ENCODE measurements at places on chromosomes 2 and 18. TPM values are rescaled to one million over a fixed set of nuclear protein-coding genes. Genes with fewer than 3 reads are reported as not detected.

GRCh38 chr2:190158798-190159434 is 96.4 kb upstream of the MSTN start:
- no peak for DNase-seq
- no peaks in the 10 kb centered on the region for H3K27me3 ChIP-seq
- H3K36me3 ChIP-seq: no peaks in the 10 kb centered on the region
- no peaks in the 10 kb centered on the region for H3K4me1 ChIP-seq
- H3K4me3 ChIP-seq: no peak overlapping the region
- H3K27ac ChIP-seq: no peak overlapping the region

- no peaks in the 10 kb centered on the region for H3K4me1 ChIP-seq
- no peak for DNase-seq
- no peak overlapping the region for H3K4me3 ChIP-seq
These were observed 341.3 kb downstream of the TSN start for GRCh38 chr2:122096761-122097160.

DNA sequence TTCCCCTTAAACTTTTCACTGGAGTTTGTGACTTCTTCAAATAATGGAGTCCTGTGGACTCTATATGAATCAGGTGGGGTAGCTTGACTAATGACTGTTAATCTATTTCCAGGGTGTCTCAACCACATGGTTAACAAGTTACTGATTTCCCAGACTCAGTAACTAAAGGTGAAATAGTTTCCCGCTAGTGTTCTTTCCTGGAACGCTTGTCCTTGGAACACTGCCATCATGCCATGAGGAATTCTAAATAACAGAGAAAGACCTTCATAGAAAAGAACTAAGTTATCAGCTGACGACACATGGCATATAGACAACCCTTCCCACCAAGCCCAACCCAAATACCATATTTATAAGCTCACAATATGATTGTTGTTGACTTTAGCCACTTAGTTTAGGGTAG is 1027.9 kb upstream of the FAM98A start:
- no peak overlapping the region for H3K4me3 ChIP-seq
- no peaks in the 10 kb centered on the region for H3K36me3 ChIP-seq
- no peak overlapping the region for H3K27ac ChIP-seq

DNA sequence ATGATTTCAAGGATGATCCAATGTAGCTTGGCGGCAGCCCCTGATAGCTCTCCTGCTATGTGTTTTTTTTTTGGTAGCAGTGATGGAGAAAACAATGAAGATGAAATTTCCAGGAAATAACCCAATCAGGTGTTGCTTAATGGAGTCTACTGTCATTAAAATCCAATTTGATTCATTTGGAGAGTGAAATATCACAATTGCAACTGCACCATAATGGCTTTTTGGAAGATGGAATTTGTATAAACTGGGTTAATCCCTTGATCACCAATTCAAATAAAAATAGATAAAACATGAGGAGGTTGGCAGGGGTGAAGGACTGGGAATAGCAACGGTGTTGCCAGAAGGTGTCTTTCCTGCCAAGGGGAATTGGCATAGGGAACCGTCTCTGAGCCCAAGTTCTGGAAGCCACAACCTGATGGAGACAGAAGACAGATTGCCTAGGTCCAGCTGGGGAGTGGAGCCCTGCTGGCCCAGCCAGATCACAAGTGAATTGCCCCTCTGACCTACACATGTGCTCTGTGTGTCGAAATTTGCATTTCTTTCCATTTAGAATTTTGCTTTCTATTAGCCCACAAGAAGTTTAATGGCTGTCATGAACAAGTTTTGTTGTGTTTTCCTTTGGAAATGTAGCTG is 170.3 kb upstream of the SPRED2 start:
- H3K4me3 ChIP-seq: no peak overlapping the region
- H3K4me1 ChIP-seq: no peaks in the 10 kb centered on the region
- no peak for DNase-seq
- H3K27me3 ChIP-seq: no peaks in the 10 kb centered on the region
- no peak overlapping the region for H3K27ac ChIP-seq

- no peaks in the 10 kb centered on the region for H3K4me1 ChIP-seq
- no peak overlapping the region for H3K4me3 ChIP-seq
- H3K36me3 ChIP-seq: no peaks in the 10 kb centered on the region
- no peak for DNase-seq
- no peak overlapping the region for H3K27ac ChIP-seq
These were observed 57.7 kb downstream of the SH3RF3 start for GRCh38 chr2:109186656-109187250.

DNA sequence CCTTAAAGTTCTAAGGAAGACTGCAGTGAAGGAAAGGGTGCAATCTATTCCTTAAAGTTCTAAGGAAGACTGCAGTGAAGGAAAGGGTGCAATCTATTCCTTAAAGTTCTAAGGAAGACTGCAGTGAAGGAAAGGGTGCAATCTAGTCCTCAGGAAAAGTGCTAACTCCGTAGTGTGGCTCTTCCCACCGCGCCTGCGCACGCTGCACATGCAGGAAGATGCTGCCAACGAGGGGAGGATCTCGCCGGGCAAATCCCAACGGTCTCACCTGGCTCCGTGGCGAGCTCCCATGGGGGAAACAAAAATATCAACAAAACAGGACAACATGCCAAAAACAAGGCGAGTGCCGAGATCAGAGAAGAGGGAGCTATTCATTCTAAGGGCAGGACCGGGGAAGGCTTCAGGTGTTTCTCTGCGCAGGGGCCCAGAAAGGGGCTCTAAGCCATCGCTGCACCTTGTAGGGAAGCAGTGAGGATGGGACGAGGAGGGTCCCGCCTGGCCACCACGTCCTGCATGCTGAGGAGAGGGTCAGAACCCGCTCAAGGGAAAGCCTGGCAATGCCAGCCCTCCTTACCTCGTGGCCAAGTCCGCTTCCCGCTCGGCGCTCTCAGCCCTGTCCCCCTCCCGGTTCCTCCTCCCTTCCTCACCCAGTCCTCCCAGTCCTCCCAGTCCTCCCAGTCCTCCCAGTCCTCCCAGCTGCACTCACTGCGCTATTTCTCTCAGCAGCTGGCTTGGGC is 24.5 kb downstream of the TIMM21 start:
- no peaks in the 10 kb centered on the region for H3K4me1 ChIP-seq
- H3K36me3 ChIP-seq: no peaks in the 10 kb centered on the region
- H3K27ac ChIP-seq: no peak overlapping the region
- no peak overlapping the region for H3K4me3 ChIP-seq
- no peak for DNase-seq

GRCh38 chr2:7031547-7032245 is 114.5 kb downstream of the RNF144A start:
- peaks cover 4% of the 10 kb centered on the region for H3K36me3 ChIP-seq
- no peaks in the 10 kb centered on the region for H3K4me1 ChIP-seq
- no peak overlapping the region for H3K27ac ChIP-seq
- no peaks in the 10 kb centered on the region for H3K27me3 ChIP-seq
- no peak for DNase-seq

GRCh38 chr2:149082079-149082478 is 43.6 kb downstream of the LYPD6B start:
- DNase-seq: no peak
- H3K4me3 ChIP-seq: no peak overlapping the region
- H3K4me1 ChIP-seq: peaks cover 18% of the 10 kb centered on the region
- H3K27me3 ChIP-seq: no peaks in the 10 kb centered on the region
- no peak overlapping the region for H3K27ac ChIP-seq

DNA sequence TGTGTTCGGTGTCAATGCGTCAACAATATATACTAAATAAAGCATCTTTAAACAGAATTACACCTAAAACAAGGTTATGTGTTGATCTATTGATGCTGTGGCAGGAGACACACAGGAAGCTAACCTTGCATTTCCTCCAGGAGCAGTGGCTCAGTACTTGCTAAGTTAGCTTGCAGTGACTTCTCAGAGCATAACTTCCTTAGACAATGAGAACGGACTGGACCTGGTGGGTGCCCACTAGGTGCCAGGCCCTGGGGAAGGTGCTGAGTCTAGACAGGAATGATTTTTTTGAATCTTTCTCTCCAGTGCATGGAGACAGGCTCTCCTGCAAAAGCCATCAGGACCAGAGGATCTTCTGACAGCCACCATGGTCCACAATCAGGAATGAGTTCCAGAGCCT is 73.8 kb upstream of the MGAT4A start:
- no peak overlapping the region for H3K4me3 ChIP-seq
- H3K27me3 ChIP-seq: no peaks in the 10 kb centered on the region
- H3K36me3 ChIP-seq: no peaks in the 10 kb centered on the region
- no peaks in the 10 kb centered on the region for H3K4me1 ChIP-seq
- no peak for DNase-seq

DNA sequence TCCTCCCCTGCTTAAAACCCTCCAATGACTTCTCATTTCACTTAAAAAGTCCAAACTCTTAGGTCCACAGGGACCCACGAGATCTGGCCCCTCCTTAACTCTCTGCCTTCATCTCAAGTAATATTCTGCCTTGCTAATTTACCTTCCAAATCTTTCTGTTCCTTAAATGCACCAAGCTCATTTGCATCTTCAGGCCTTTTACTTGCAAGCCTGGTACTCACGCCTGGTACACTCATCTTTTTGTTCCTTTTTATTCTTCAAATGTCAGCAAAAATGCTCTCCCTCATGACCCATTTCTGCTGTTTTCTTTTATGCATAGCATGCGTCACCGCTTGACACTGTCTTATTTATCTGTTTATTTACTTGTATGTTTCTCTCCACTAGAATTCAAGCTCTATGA is 2.7 kb upstream of the WIPF1 start:
- DNase-seq: no peak
- no peaks in the 10 kb centered on the region for H3K36me3 ChIP-seq
- H3K4me3 ChIP-seq: no peak overlapping the region
- no peak overlapping the region for H3K27ac ChIP-seq
- no peaks in the 10 kb centered on the region for H3K27me3 ChIP-seq

GRCh38 chr2:212538305-212539071 is at the start of gene ERBB4:
Gene ERBB4, minus strand, starts transcription at chr2:212538802. Its CDS starts 272 bp downstream, at chr2:212538530.
- DNase-seq: no peak
- H3K36me3 ChIP-seq: no peaks in the 10 kb centered on the region
- H3K27me3 ChIP-seq: peaks cover 23% of the 10 kb centered on the region
- H3K4me3 ChIP-seq: peak within 1 kb of the TSS; percentile 77

- H3K27ac ChIP-seq: no peak overlapping the region
- H3K36me3 ChIP-seq: no peaks in the 10 kb centered on the region
- no peaks in the 10 kb centered on the region for H3K27me3 ChIP-seq
- no peak overlapping the region for H3K4me3 ChIP-seq
- no peak for DNase-seq
These were observed 52.7 kb downstream of the PDCL3 start for GRCh38 chr2:100615471-100615870.

GRCh38 chr2:164052006-164052405 is 316.2 kb upstream of the FIGN start:
- DNase-seq: no peak
- H3K36me3 ChIP-seq: no peaks in the 10 kb centered on the region
- no peak overlapping the region for H3K27ac ChIP-seq

DNA sequence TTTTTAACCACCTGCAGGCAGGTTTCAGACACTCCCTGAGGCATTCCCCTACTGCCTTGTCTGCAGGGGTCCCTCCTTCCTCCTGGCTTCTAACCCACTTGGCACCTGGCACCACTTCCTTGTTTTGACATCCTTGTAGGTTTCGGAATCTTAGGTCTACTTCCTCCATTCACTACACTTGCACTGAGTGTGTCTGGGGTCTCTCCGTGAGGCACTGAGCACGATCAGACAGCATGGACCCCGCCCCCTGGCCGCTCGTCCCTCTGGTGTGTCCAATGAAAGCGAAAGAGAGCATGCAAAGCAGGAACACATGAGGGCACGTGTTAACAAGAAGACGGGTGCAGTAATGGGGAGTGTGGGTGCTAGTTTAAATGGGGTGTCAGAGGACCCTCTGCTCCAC is 63.8 kb downstream of the HAUS1 start:
- H3K36me3 ChIP-seq: no peaks in the 10 kb centered on the region
- no peak for DNase-seq
- H3K4me1 ChIP-seq: peaks cover 5% of the 10 kb centered on the region
- H3K27me3 ChIP-seq: no peaks in the 10 kb centered on the region
- H3K4me3 ChIP-seq: no peak overlapping the region

- H3K36me3 ChIP-seq: no peaks in the 10 kb centered on the region
- H3K27me3 ChIP-seq: no peaks in the 10 kb centered on the region
- DNase-seq: no peak
- no peak overlapping the region for H3K27ac ChIP-seq
- H3K4me3 ChIP-seq: no peak overlapping the region
These were observed 65.5 kb downstream of the EPB41L3 start for GRCh38 chr18:5478261-5478660.

- H3K4me3 ChIP-seq: no peak overlapping the region
- no peaks in the 10 kb centered on the region for H3K4me1 ChIP-seq
- no peak overlapping the region for H3K27ac ChIP-seq
- no peaks in the 10 kb centered on the region for H3K27me3 ChIP-seq
- DNase-seq: no peak
These were observed 130.5 kb downstream of the DSEL start for GRCh38 chr18:67386032-67386431.

- H3K4me1 ChIP-seq: no peaks in the 10 kb centered on the region
- no peaks in the 10 kb centered on the region for H3K27me3 ChIP-seq
- no peak for DNase-seq
- no peak overlapping the region for H3K27ac ChIP-seq
- H3K36me3 ChIP-seq: no peaks in the 10 kb centered on the region
These were observed 1627.7 kb downstream of the LRP1B start for GRCh38 chr2:140502951-140503630.

DNA sequence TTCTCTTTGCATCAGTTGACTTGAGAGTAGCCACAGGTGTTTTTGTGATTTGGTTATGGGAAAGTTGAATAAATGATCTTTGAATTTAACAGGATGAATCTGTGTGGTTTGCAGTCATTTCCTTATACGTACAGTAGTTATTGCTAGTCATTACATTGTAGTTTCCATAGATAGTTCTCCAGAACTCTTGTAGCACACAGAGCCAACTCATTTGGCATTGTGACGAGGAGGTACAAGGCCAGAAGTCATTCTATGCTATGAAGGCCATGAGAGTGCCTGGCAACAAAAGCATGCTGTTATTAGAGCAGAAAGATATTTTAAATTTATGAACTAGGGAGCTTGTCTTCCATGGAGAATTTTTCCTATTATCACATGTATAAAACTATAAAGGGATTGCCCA is 973.0 kb upstream of the CHAC2 start:
- no peak for DNase-seq
- no peaks in the 10 kb centered on the region for H3K27me3 ChIP-seq
- no peaks in the 10 kb centered on the region for H3K4me1 ChIP-seq
- no peak overlapping the region for H3K27ac ChIP-seq
- no peak overlapping the region for H3K4me3 ChIP-seq

DNA sequence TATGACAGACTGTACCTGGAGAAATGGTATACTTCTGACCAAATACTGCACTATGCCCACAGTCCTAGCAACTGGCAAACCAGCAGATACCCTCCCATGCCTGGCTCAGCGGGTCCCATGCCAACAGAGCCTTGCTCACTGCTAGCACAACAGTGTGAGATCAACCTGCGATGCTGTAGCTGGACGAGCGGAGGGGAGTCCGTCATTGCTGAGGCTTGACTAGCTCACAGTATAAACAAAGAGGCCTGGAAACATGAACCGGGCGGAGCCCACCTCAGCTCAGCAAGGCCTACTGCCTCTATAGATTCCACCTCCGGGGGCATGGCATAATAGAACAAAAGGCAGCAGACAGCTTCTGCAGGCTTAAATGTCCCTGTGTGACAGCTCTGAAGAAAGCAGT is 93.2 kb upstream of the CAB39 start:
- no peaks in the 10 kb centered on the region for H3K27me3 ChIP-seq
- H3K4me1 ChIP-seq: no peaks in the 10 kb centered on the region
- DNase-seq: no peak

GRCh38 chr18:39062426-39062825 is 1496.8 kb upstream of the CELF4 start:
- no peak overlapping the region for H3K27ac ChIP-seq
- no peak overlapping the region for H3K4me3 ChIP-seq
- no peaks in the 10 kb centered on the region for H3K36me3 ChIP-seq
- no peak for DNase-seq

Gene REG3G
- not detected for total RNA-seq

Gene TCF23
- total RNA-seq: not detected

Gene GPR75
- total RNA-seq: 4.4 TPM

Gene TGFA
- 3.3 TPM for total RNA-seq

Gene RAPGEF4
- 1.4 TPM for total RNA-seq

Gene TM4SF20
- total RNA-seq: not detected

Gene ANKRD30B
- not detected for total RNA-seq

Measured in H9 (cell line).